ENCODE measurements at places on chromosomes 6 and 20.

- no peak for DNase-seq
Measured at GRCh38 chr6:14282854-14283505, 165.4 kb downstream of the CD83 start.

- DNase-seq = no peak
Measured at GRCh38 chr6:20351534-20351933, 50.1 kb upstream of the E2F3 start.

GRCh38 chr6:143673669-143674068, 4.1 kb upstream of the PHACTR2 start:
- no peak for DNase-seq

DNA sequence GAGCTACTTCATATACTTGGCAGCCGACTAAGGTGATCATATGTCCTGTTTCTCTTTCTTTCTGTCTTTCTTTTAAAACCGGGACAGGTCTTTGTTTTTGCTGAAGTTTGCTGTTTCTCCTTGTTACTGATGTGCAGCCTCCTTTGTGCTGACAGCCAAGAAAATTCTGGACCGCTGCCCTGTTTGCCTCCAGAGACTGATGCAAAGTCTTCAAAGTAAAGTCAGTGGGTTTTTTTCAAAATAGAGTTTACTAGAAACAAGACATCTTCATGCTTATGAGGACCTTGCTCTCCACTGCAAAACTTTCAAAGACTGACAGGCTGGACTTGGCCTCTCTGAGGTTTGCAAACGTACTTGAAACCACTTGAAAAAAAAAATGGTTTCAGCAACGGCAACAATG, 510.5 kb upstream of the MAP3K7 start:
- no peak for DNase-seq
